ENCODE measurements at places on chromosomes 7 and 10.

- no peaks in the 10 kb centered on the region for H3K4me1 ChIP-seq
- no peaks in the 10 kb centered on the region for H3K27me3 ChIP-seq
- H3K36me3 ChIP-seq, result no peaks in the 10 kb centered on the region
- DNase-seq, result no peak
- H3K4me3 ChIP-seq, result no peak overlapping the region
- H3K27ac ChIP-seq, result no peak overlapping the region
Observed at GRCh38 chr7:43362652-43363034, 220.3 kb upstream of the STK17A start.

DNA sequence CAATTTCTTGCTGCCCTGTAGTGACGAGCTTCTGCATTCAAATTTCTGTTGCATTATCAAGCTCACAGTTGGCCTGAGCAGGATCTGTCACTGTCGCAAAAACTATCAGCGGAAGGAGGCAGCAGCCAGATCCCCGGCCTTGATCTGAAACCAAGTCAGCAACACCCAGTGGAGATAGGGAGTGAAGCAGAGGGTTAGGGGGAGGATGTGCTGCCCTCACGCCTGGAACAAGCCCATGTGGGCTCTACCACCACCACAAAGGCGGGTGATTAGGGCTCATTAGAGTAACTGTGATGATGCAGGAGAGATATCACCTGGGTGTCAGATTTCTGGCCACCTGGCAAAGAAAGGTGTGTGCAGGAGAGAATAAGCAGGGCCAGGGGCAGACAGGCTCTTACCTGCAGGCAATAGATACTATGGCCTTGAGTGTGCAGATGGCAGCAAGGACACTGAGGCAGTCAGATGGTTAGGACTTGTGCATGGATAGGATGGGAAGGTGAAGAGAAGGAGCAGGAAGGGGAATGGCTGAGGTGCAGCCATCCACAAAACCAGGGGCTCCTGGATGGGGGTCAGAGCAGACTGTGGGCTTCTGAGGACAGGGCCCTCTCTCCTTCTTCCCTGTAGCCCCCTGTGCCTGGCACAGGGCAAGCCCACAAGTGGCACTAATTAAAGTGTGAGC is 417.3 kb downstream of the RPS24 start:
- H3K27me3 ChIP-seq, result peaks cover 4% of the 10 kb centered on the region
- H3K4me3 ChIP-seq, result no peak overlapping the region
- no peak overlapping the region for H3K27ac ChIP-seq
- no peak for DNase-seq
- no peaks in the 10 kb centered on the region for H3K4me1 ChIP-seq
- no peaks in the 10 kb centered on the region for H3K36me3 ChIP-seq

- H3K27ac ChIP-seq, result peak overlapping the region; percentile 97
- H3K27me3 ChIP-seq, result no peaks in the 10 kb centered on the region
- H3K4me1 ChIP-seq, result peaks cover 71% of the 10 kb centered on the region
- H3K4me3 ChIP-seq, result no peak overlapping the region
- DNase-seq, result no peak
- no peaks in the 10 kb centered on the region for H3K36me3 ChIP-seq
Observed at GRCh38 chr10:33133557-33133956, 175.5 kb upstream of the ITGB1 start.

DNA sequence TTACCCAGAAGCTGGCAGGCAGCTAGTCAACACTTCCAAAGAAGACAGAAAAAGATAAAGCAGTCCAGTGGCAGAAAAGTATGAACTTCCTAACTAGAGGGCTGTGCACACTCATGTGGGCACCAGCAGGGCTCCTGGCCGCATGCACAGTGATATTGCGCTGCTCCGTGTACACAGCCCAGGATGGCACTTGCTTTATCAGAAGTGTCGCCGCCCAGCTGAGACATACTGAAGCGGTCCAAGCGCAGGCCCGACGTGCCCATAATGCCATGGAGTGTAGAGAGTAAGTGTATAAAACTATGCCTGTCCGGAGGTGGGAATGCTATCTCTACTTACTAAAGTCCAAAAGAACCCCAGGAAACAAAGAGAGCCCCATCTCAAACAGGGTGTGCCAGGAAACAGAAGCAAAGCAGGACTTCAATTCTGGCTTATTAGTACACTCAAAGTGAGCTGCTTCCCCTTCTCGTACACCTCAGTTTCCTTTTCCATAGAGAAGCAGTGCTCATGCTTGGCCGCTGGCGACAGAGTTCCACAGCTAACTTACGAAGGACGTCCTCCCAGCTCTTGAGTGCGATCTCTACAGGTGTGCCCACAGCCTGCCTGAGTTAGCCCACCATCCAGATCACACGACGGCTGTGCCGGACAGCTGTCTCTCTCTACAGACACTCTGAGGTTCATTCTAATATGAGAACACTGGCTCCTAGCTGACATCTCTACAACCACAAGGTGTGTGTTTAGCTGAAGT is 234.3 kb downstream of the COBL start:
- no peak for DNase-seq
- no peaks in the 10 kb centered on the region for H3K27me3 ChIP-seq
- no peak overlapping the region for H3K27ac ChIP-seq
- no peak overlapping the region for H3K4me3 ChIP-seq
- no peaks in the 10 kb centered on the region for H3K4me1 ChIP-seq

- peaks cover 4% of the 10 kb centered on the region for H3K4me1 ChIP-seq
- H3K4me3 ChIP-seq, result no peak overlapping the region
- no peaks in the 10 kb centered on the region for H3K27me3 ChIP-seq
- no peaks in the 10 kb centered on the region for H3K36me3 ChIP-seq
- no peak for DNase-seq
Observed at GRCh38 chr10:112945811-112946210, 4.2 kb upstream of the TCF7L2 start.

- H3K36me3 ChIP-seq, result peaks cover 48% of the 10 kb centered on the region
- DNase-seq, result no peak
- no peak overlapping the region for H3K4me3 ChIP-seq
- H3K4me1 ChIP-seq, result no peaks in the 10 kb centered on the region
- H3K27me3 ChIP-seq, result no peaks in the 10 kb centered on the region
Observed at GRCh38 chr10:113142601-113143362, 192.7 kb downstream of the TCF7L2 start.

GRCh38 chr7:86768967-86769760 is 125.5 kb downstream of the GRM3 start:
- no peaks in the 10 kb centered on the region for H3K36me3 ChIP-seq
- DNase-seq, result no peak
- no peak overlapping the region for H3K4me3 ChIP-seq
- no peaks in the 10 kb centered on the region for H3K4me1 ChIP-seq
- no peak overlapping the region for H3K27ac ChIP-seq

DNA sequence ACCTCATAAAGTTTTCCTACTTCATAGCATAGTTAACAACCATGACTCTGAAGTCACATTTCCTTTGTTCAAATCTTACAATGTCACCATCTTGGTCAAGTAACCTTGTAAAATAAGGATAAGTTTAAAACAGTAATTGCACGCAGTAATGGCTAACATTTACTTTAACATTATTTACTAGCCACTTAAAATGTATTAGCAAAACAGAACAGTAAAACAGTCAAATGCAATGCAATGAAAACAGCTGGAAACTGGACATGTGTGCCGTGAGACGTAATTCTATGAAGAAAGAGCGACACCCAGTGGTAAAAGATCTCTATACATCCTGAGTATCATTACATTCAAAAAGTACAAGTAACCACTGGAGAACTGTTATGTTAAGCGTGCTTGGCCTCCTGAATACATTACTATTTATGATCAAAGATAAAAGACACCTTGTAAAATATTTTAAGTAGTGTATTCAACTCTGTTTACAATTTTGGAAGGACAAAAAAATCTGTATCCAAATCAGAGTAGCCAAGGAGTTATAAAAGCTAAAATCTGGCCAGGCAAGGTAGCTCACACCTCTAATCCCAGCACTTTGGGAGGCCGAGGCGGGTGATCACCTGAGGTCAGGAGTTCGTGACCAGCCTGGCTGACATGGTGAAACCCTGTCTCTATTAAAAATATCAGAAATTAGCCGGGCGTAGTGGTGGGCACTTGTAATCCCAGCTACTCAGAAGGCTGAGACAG is 27.2 kb downstream of the ATE1 start:
- no peak for DNase-seq
- H3K27ac ChIP-seq, result no peak overlapping the region
- H3K36me3 ChIP-seq, result peaks cover 56% of the 10 kb centered on the region
- no peak overlapping the region for H3K4me3 ChIP-seq
- H3K27me3 ChIP-seq, result no peaks in the 10 kb centered on the region

- no peaks in the 10 kb centered on the region for H3K27me3 ChIP-seq
- no peak overlapping the region for H3K27ac ChIP-seq
- no peaks in the 10 kb centered on the region for H3K36me3 ChIP-seq
- DNase-seq, result peak; percentile 2
- H3K4me3 ChIP-seq, result no peak overlapping the region
Observed at GRCh38 chr10:104515678-104516199, 125.4 kb upstream of the SORCS3 start.

GRCh38 chr7:114539575-114539974 is 125.0 kb downstream of the FOXP2 start:
- H3K27me3 ChIP-seq, result peaks cover 15% of the 10 kb centered on the region
- no peak overlapping the region for H3K4me3 ChIP-seq
- no peaks in the 10 kb centered on the region for H3K36me3 ChIP-seq
- H3K27ac ChIP-seq, result no peak overlapping the region
- H3K4me1 ChIP-seq, result no peaks in the 10 kb centered on the region

DNA sequence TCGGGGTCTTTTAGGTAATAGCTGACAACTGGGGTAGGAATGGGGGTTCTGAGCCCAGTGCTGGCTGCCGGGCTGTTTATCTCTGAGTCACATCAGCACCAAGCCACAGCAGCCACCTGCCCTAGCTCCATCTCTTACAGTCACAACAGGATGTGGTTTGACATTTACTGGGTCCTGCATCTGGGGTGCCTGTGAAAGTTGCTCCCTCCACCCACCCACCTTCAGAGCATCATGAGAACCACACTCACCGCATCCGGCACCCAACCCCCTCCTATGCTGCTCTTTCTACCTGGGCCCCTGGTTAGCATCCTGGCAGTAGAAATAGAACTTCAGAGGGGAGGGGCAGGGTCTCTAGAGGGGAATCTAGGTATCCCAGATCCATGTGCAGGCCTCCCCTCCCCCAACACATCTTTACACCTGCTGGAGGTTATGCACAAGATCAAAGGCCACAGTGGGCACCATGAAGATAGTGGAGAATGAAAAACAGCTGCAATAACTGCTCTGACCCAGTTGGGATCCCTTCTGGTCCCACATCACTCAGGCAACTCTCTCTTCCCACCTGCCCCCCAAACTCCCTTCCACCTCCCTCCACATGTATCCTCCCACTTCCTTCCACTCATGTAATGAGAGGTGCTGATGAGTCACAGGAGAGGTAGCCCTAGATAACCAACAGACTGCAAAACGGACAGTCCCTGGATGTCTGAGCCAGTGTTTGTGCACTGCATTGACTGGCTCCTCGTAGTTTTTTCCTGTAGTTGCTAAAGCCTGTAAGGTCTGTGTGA is 38.2 kb downstream of the PRSS2 start:
- H3K27me3 ChIP-seq, result peaks cover 4% of the 10 kb centered on the region
- H3K36me3 ChIP-seq, result no peaks in the 10 kb centered on the region
- no peak overlapping the region for H3K4me3 ChIP-seq
- no peak overlapping the region for H3K27ac ChIP-seq
- DNase-seq, result no peak
- no peaks in the 10 kb centered on the region for H3K4me1 ChIP-seq

DNA sequence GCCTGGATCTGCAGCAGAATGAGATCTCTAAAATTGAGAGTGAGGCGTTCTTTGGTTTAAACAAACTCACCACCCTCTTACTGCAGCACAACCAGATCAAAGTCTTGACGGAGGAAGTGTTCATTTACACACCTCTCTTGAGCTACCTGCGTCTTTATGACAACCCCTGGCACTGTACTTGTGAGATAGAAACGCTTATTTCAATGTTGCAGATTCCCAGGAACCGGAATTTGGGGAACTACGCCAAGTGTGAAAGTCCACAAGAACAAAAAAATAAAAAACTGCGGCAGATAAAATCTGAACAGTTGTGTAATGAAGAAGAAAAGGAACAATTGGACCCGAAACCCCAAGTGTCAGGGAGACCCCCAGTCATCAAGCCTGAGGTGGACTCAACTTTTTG is 21.4 kb downstream of the LRRC17 start:
- peaks cover 10% of the 10 kb centered on the region for H3K4me1 ChIP-seq
- H3K27ac ChIP-seq, result no peak overlapping the region
- no peak for DNase-seq
- no peak overlapping the region for H3K4me3 ChIP-seq
- H3K27me3 ChIP-seq, result no peaks in the 10 kb centered on the region

DNA sequence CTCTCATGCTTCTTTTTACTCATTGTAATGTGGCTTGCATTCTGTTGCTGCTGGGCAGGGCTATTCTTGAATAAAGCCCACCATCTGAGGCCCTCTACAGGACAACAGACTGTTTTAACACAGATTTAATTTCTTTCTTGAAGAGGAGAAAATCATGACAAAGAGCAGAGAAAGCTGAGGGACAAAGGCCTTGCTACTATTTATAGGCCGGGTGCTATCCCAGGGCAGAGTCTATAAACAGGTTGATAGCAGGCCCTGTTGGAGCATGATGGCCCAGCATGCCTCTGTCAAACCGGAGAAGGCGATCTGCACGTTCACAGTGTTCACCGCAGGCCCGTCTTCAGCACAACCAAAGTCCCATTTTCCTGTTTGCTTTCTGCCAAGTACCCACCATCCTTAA is 3.0 kb downstream of the VIPR2 start:
- H3K27me3 ChIP-seq, result peaks cover 39% of the 10 kb centered on the region
- no peak for DNase-seq
- no peak overlapping the region for H3K27ac ChIP-seq
- H3K4me3 ChIP-seq, result no peak overlapping the region
- H3K4me1 ChIP-seq, result no peaks in the 10 kb centered on the region

- DNase-seq, result no peak
- H3K36me3 ChIP-seq, result no peaks in the 10 kb centered on the region
- no peaks in the 10 kb centered on the region for H3K4me1 ChIP-seq
- H3K27ac ChIP-seq, result no peak overlapping the region
- H3K27me3 ChIP-seq, result no peaks in the 10 kb centered on the region
Observed at GRCh38 chr7:107118109-107118900, 50.5 kb upstream of the HBP1 start.

- H3K36me3 ChIP-seq, result no peaks in the 10 kb centered on the region
- no peak overlapping the region for H3K4me3 ChIP-seq
- H3K4me1 ChIP-seq, result no peaks in the 10 kb centered on the region
- peaks cover 3% of the 10 kb centered on the region for H3K27me3 ChIP-seq
Observed at GRCh38 chr7:114598946-114599345, 184.3 kb downstream of the FOXP2 start.

- no peaks in the 10 kb centered on the region for H3K4me1 ChIP-seq
- no peak overlapping the region for H3K4me3 ChIP-seq
- no peak for DNase-seq
- H3K27ac ChIP-seq, result no peak overlapping the region
- H3K27me3 ChIP-seq, result peaks cover 3% of the 10 kb centered on the region
Observed at GRCh38 chr10:123563994-123564393, 102.2 kb upstream of the GPR26 start.

DNA sequence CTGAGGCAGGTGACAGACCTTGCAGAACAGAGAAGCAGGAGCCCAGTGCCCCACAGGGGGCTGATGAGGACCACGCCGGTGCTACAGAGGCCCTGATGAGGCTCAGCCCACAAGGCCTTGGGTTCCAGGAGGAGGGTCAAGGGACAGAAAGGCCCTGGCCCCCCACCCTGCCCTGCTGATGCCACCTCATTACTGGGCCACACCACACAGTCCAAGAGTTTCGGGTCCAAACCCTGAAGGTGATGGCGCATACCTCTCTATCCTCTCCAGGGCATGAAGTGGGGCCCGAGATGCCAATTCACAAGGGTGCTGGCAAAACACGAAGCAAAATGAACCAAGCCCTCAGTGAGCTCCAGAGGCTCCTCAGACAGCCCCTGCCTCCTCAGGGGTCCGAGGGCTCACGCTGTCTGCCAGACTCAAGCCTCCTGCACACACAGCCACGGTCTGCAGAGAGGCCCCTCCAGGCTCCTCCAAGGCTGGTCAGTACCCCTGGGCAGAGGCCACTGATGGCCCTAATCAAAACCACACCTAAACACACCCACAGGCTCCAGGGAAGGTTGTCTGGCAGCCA is 32.3 kb downstream of the RASGEF1A start:
- no peak overlapping the region for H3K27ac ChIP-seq
- no peak for DNase-seq
- H3K36me3 ChIP-seq, result no peaks in the 10 kb centered on the region
- no peaks in the 10 kb centered on the region for H3K4me1 ChIP-seq
- H3K27me3 ChIP-seq, result peaks cover 11% of the 10 kb centered on the region

Measured in RWPE2 (cell line).